ENCODE measurements at places on chromosomes 1 and 21.

DNA sequence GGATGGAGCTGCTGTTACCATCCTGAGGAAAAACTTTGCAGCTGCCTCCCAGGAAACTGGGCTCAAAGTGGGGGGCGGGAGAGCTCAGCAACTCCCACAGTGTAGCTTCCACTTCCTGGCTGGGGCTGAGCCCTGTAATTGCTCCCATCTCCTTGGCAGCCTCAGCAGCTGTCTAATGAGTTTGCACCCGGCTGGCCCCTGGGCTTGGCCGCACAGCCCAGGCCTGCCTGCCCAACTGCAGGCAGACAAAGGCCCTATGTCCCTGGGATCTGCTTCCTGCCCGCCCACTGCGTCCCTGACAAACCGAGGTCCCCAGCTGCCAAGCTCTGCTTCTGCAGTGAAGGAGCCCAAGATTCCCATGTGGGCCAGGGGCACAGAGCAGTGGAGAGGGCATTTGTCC lies 30.1 kb downstream of the EDN2 start:
- DNase-seq, result no peak

- DNase-seq, result no peak
These were observed 7.3 kb upstream of the UMODL1 start for GRCh38 chr21:42063571-42064521.

GRCh38 chr1:53587252-53587988 lies 128.2 kb downstream of the DMRTB1 start:
- no peak for DNase-seq

GRCh38 chr1:217077426-217077825 lies 354.2 kb upstream of the ESRRG start:
- DNase-seq, result no peak

DNA sequence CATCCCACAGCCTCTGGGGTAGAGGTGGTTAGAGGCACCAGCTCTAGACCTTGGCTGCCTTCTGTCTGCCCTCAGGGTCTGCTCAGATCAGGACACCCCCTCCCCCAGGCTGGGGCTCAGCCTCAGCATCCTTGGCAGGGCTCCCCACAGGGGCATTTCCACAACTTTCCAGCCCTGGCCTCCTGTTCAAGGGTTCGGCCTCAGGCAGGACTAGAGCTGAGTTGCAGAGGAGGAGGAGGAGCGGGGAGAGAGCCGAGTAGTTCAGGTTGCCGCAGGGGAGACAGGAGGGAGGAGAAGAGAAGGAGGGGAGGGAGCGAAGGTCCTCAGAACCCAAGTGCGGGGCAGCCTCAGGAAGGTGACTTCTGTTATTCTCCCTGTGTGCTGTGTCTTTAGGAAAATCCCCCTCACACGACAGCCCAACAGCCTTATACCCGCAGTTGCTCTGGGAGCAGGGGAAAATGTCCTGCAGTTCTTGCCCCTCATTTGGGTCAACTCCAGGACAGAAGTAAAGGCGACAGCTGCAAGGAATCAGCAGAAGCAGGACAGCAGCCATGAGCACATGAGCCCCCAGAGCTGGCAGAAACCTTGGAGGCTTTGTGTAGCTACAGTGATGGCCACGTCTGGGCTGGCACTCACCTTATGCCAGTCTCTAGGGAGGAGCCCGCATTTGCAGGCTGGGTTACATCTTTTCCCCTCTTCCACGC lies 46.5 kb upstream of the TENT5B start:
- no peak for DNase-seq

DNA sequence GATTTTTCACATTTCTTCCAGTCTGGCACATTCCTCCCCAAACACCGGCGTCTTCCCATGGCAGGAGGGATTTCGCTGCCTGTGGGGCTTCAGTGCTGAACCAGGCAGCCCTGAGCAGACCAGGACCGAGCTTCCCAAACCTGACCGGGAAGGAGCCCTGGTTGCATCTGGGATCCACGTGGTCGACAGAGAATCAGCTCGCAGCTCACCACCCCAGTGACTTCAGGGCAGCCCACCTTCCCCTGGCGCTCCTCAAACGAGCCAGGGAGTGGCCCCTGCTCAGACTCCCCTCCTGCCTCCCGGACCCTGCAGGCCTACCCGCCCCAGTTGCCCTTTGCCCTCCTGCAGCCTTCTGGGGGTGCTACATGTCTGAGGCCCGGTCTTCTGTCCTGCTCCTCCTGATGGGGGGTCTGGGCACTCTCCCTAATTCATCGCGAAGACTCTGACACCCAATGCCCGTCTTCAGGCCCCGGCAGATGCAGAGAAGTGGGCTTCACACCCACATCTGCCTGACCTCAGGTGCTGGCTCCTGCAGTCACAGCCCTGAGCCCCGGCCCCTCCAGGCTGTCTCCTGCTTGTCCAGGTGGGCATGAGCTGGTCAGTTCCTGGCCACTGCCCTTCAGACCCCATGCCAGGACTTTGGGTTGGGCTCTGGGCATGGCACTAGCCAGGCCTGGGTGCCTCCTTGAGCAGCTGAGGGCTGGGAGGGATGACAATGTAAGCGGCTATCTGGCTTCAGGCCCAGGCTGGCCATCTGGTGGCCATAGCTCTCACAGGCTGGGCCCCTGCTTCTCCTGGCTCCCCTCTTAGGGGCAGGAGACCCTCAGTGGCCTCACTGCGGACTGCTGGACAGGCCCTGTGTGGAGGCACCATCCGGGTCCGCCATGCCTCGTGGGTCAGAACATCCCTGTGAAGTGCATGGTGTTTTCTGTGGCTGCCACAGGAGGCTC lies 26.1 kb upstream of the PRSS38 start:
- no peak for DNase-seq

DNA sequence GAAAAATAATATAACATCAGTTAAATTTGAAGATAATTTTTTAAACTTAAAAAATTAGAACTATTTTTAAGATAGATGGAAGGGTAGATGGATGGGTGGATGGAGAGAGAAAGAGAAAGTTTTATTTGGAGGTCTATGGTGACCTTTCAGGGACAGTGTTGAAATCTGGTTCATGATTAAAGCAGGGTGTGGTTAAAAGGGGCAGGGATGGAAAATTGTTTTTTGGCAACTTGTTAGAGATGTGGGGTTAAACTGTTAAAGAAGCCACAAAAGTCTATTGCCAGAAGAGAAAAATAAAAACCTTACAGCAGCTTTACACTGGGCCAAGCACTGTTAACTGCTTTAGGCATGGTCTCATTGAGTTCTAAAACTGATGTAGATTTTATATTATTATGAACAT lies 134.9 kb upstream of the GORAB start:
- no peak for DNase-seq

GRCh38 chr1:94146273-94146672 lies 25.3 kb upstream of the ABCA4 start:
- no peak for DNase-seq

DNA sequence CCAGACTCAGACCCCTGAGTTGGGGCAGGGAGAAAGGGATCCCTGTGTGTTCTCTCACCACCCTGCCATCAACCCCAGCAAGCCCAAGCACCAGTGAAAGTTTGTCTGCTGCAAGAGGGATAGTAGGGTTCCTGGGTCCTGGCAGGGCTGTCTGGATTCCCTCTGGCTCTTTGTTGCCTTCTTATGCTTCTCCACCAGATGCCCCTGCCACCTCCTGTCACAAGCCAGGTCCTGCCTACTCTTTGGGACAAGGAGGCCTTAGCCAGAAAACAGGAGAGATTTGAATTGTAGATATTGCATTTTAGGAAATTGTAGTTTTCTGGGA lies 21.7 kb downstream of the UBE2T start:
- DNase-seq, result no peak

- no peak for DNase-seq
These were observed 30.4 kb downstream of the H3-3A start for GRCh38 chr1:226092965-226093364.

- no peak for DNase-seq
These were observed 41.3 kb downstream of the FHAD1 start for GRCh38 chr1:15288173-15288926.

DNA sequence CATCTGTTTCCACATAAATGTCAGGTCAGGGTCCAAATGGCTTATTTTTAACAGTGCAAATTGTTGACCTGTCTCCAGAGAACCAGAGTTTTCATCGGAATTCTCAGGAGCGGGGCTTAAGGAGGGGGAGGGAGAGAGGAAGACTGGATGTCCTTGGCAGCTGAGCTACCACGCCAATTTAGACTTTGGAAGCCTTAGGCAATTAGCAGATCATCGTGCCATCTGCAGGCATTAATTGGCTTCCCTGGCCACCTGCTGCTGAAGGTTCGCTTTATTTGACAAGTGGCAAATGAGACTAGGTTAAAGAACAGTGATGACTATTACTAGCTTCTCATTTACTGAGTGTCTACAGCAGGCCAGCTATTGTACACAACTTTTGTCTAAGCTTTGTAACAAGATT lies 43.7 kb downstream of the HLX start:
- DNase-seq, result peak; percentile 86

DNA sequence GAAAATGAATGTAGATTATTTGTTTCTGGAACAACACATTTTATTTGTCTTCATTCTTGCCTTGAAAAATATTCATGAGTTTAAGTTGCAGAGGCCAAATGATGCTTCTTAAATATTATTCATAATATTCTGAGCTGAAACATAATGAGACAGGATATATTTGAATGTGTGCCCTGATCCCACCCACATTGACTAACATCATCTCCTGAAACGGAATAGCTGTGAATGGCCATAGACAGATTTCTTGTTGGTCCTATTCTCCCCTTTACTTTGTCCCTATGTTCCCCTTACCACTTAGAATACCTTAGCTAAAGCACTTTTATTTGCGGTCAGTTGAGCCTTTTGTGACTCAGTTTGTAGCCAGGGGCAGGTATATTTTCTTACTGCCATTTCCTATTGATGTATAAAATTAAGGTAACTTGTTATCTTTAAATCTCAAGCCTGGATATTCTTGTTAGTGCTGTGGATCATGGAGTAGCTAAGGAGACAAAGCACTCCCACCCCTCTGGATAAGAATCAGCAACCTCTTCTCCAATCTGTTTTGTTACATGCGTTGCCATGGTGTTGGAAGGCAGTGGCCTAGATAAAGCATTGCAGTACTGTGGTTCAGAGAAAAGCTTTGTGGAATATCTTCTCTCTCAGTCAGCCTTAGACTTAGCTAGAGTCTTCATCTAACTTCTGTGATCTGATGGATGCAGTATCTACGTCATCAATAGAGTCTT lies 478.5 kb upstream of the DEPDC1 start:
- no peak for DNase-seq

DNA sequence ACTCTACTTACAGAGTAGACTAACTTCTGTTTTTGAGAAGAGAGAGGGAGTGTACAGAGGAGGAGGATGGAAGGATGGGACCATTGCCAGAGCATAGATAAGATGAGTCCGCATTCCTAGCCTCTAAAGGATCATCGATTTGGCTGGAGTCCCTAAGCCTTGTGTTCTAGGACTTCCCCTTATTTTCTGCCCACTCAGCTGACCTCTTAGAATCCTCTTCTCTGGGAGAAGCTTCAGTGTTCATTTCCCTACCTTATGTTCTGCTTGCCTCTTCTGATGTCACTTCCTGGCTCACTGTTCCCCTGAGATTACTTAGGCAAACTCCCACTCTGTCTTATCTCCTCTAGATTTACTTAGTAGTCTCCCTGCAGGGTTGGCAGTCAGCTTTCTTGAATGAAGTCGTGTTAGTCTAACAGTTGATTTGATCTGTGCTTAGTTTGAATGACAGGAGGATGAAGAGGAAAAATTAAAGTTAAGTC lies 156.7 kb downstream of the SYT2 start:
- peak; percentile 10 for DNase-seq

- no peak for DNase-seq
These were observed 176.4 kb upstream of the KAZN start for GRCh38 chr1:14421977-14422609.

DNA sequence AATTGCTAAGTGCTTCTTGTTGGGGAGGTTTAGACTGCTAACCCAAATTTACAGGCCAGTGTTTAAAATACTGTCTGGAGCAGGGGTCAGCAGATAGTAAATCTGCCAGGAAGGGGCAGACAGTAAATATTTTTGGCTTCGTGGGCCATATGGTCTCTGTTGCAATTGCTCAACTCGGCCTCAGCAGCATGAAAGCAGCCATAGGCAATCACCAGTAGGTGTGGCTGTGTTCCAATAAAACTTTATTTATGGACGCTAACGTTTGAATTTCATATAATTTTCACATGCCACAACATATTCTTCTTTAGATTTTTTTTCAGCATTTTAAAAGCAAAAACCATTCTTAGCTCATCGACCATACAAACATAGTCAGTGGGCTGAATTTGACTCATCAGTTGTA lies 172.7 kb downstream of the BRINP2 start:
- DNase-seq, result no peak

DNA sequence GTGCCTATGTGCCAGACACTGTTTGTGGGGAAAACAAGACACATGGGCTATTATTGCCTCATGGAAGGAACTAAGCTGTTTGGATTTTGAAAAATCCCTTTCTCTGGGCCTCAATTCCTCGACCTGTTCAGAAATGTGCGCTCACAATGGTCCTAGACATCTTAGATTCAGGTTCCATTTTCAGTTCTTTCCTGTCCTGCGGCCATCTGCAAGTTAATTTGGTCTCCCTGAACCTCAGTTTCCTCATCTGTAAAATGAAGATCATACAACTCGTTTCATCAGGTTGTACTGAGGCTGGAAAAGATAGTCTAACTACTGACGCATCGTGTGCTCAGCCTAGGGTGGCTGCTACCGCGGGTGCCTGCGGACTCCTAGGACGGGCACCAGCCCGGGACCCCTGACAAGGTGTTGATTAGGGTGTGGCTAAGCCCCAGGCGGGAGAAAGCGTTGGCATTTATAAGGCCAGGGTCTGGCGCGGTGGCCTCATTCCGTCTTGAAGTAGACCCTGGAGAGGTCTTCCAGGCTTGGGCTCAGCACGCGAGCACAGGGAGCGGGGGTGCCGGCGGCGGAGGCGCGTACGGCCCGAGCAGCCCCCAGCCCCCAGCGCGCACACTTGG lies 493 bp upstream of the ELOA start:
- no peak for DNase-seq

GRCh38 chr1:97780884-97781283 lies 139.9 kb downstream of the DPYD start:
- peak; percentile 16 for DNase-seq

DNA sequence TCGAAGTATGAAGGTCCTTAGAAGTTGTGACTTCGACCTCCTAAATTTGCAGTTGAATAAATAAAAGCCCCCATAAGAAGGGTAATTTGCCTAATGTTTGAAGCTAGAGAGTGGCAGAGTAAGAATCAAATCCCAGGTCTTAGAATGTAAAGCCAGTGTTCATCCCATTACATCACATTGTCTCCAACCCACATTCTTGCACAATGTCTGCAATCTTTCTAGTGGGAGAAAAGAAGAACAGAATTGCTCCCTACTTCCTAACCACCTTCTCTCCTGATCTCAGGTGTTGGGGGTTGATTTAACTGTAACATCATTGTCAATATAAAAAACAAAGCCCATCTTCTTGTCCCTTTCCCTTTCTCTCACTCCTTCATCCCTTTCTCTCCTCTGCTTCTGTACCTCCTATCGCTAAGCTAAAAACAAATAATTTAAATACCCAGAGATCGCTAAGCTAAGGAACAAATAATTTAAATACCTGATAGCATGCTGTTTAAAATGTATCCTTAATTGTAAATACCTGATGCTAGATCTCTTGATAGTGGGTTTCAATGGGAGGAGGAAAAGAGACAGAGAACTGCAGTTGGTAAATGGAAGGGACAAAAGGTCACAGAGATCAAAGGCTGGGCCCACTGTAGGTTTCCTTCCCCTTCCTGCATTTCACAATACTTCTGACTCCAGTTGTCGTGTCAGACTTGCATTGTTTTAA lies 32.1 kb upstream of the CCDC190 start:
- DNase-seq, result no peak

- DNase-seq, result no peak
These were observed 1.5 kb downstream of the CNST start for GRCh38 chr1:246567646-246568235.

- DNase-seq, result peak; percentile 51
These were observed 3.6 kb upstream of the NFIA start for GRCh38 chr1:61078618-61079295.
